NCI-H2171 treated with DMSO at 0.1 percent for 48 hours (cell line): ENCODE measurements at places on chromosomes 6 and 20.

GRCh38 chr20:50323777-50324775, 133.4 kb downstream of the CEBPB start:
- DNase-seq: no peak

DNA sequence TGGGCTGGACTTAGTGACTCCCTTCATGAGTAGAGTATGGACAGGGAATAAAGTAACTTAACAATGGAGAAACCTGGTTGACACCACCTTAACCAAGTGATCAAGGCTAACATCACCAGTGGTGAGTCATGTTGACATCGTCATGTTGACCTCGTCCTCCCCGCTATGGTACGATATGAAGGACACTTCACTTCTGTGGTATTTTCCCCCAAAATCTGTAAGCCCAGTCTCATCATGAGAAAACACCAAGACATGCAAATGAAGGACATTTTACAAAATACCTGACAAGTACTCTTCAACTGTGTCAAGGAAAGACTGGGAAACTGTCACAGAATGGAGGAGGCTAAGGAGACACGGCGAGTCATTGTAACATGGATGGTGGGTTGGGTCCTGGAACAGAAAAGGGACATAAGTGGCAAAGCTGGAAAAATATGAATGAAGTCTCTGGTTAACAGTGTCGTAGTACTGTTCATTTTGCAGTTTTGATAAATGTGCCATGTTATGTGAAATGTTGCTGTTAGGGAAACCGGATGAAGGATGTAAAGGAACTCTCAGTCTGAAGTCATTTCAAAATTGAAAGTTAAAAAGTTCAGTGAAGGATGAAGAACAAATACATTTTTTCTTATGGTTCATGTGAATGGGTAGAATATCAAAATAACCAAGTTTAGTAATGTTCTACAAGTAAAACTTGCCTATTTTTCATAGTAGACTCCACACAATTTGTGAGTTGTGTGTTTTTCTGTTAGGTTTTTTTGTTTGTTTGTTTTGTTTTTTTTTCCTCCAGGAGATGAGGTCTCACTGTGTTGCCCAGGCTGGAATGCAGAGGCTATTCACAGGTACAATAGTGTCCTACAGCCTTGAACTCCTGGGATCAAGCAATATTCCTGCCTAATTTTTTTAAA, 247.5 kb downstream of the TMEM242 start:
- DNase-seq: no peak

- peak; percentile 74 for DNase-seq
Measured at GRCh38 chr20:48102931-48103660, 317.8 kb upstream of the SULF2 start.

- no peak for DNase-seq
Measured at GRCh38 chr6:42179945-42180313, 6.8 kb downstream of the GUCA1A start.

GRCh38 chr20:44181611-44182010, 5.4 kb downstream of the JPH2 start:
- DNase-seq: no peak
